ENCODE measurements at places on chromosomes 2 and 18.

GRCh38 chr18:44959013-44959412 lies 278.3 kb downstream of the SETBP1 start:
- DNase-seq = no peak

- no peak for DNase-seq
Measured at GRCh38 chr18:710418-711300, 1.8 kb downstream of the ENOSF1 start.

- no peak for DNase-seq
Measured at GRCh38 chr2:236711440-236711839, 141.8 kb downstream of the ACKR3 start.

DNA sequence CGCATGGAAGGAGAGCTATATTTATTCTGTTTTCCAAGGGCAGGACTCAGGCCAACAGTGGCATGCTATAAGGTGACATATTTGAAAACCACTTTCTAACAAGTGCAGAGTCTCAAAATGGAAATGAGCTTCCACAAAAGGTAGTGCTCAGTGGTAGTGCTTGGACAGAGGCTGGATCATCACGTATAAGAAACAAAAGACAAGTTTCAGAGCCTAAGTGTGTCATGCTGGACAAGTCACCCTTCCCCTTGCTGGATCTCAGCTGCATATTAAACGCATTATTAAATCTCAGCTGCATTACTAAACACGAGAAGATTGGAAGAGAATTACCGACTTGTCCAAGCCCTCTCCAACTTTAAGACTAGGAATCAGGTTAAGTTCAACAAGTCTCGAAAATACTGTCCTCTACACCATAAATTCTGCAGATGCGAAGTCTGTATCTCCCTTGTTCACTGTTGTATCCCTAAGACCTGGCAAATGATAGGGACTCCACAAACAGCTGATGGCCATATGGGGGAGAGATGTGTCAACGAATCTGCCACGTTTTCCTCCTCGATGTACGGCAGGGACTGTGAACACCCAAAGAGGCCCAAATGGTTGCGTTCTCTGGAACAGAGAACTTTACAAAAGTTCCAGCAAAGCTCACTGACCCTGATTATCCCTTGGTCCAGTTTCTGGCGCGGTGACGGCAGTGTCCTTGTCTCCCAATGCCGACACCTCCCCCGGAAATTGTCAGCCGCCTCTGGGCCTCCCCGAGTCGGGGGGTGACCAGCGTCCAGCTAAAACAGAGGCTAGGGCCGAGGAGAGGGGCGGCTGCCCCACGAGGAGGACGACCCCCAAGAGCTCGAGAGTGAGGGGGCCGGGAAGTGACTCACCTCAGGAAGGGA lies 611 bp downstream of the NOL10 start:
- DNase-seq = no peak

- DNase-seq = no peak
Measured at GRCh38 chr2:110843959-110844510, 111.7 kb downstream of the ACOXL start.

DNA sequence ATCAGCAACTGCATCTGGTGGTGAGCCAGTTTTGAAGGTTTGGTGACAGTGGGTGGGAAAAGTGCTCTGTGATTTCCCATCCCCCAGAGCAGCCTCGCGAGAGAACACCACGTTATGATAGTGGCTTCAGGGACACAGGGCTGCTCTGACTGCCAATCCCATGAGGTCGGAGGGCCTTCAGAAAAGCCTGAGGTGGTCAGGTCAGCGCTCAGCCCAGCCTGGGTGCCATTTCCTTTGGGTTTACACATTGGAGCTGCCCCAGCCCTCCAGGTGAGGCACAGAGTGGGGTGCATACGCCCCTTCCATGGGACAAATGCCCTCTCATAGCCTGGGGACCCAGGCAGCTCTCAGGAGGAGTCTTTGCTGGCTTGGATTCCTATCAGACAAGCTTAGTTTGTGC lies 126.8 kb downstream of the KCTD1 start:
- no peak for DNase-seq

Measured in common myeloid progenitor, CD34-positive (primary cell).